ENCODE measurements at places on chromosomes 1 and 21.

DNA sequence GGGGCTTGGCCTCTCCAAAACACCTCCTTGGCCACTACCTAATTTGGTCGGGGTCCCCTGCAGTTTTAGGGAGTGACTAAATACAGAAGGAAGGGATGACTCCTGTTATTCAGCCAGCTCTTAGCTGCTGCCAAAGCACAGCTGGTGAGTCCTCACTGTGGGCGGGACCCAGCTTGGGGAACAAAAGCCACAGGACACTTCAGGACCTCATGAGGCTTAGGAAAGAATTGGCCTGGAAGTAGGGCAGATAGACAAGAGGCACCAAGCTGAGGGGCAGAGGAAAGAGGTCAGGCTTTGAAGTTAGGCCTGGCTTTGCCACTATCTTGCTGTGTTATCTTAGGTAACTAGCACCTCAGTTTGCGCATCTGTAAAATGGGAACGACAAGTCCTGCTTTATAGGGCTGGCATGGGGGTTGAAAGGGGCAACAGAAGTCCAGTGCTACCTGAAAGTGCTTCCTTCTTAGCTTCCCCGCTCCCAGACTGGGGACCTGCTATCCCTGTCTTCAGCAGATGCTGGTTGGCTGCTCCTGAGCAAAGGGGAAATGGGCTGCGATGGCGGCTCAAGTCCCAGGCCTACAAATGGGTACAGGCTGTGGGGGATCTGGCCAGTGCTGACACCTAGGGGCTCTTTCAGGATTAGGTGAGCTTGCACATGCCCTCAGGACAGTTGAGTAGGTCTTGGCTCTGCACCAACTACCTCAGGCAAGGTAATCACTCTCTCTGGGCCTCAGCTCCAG is 15.7 kb downstream of the IFI6 start:
- DNase-seq, result no peak

DNA sequence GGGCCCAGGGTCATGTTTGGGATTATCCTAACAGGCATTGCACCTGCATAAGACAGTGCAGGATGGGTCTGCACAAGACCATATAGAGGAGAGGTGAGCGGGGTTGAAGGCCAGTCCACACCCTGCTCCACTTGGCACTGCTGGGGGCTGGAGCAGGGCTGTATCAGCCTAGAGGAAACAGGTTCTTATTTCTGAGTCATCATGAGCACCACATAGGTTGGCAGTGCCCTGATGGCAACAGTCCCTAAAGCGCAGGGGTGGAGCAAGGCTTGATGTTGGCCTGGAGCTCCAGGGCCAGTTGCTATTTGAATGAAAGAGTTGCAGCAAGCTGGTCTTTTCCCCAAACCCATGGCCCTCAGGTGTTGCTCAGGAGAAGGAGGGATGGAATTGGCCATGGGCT is 29.8 kb upstream of the BMP8B start:
- DNase-seq, result no peak

GRCh38 chr1:61580417-61580816 is 144.5 kb downstream of the TM2D1 start:
- no peak for DNase-seq

DNA sequence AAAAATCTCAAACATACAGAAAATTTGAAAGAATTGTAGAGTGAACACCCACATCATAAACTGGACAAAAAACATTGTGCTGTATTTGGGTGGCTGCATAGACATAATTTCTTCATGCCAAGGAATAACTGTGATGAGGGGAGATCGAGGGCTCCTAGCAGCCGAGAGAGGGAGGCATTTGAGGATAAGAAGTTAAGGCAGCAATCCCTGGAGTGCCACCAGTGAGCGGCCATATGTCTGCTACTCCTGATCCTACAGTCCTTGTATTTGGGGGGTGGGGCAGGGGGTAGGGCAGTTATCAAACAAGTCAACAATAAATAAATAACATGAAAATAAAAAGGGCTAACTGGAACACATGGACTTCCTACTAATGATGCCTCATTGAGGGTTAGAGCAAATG is 54.5 kb downstream of the ATP5PO start:
- no peak for DNase-seq

DNA sequence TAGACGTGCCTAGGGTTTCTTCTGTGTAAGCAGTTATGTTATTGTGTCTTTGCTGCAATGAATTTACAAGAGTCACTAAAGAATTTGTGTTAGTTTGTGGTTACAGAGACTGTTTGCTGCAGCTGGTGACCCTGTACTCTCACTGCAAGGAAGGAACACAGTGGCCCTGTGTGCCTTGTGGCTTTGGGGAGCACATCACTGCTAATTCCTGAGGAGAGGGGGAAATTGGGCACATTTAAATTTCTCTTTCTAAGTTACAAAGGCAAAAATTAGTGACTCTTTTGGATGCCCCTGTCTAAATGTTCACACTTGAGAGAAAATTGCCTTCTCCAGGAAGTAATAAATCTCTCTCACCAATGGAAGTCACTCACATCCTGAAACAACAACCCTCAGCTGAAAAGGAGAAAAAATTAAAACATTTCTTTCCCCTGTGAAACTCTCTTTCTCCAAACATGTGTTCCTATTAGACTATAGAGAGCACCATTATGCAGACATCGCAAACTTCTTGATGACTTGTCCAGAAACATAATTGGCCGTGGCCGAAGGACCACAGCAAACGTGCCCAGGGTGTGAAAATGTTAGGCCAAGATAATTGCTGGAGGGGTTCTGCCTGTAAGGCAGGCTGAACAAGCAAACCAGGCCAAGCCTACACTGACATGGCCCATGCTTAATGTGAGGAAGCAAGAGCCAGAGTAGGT is 32.3 kb upstream of the SPAG17 start:
- no peak for DNase-seq

DNA sequence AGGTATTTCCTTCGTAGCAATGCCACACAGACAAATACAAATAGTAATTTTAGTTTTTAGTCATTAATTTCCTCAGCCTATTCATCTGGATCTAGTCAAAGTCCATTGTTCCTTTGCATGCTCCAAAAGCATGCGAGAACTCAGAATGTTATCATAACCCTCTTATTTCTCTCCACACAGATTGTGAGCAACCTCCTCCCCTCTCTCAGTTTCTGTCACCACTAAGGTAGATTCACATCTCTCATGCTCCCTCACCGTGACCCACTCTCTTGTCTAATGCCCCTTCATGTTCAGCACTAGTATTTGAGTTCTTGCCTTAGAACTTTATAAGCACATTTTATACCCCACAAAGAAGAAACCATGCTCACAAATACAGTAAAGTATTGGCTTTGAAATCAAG is 582.4 kb downstream of the PLA2G4A start:
- DNase-seq, result no peak

GRCh38 chr1:206470692-206471414 is 577 bp downstream of the IKBKE start:
- DNase-seq, result no peak

- no peak for DNase-seq
These were observed 171.8 kb downstream of the ACTL8 start for GRCh38 chr1:17926906-17927305.

GRCh38 chr1:175118375-175119367 is 51.0 kb downstream of the TNN start:
- no peak for DNase-seq

DNA sequence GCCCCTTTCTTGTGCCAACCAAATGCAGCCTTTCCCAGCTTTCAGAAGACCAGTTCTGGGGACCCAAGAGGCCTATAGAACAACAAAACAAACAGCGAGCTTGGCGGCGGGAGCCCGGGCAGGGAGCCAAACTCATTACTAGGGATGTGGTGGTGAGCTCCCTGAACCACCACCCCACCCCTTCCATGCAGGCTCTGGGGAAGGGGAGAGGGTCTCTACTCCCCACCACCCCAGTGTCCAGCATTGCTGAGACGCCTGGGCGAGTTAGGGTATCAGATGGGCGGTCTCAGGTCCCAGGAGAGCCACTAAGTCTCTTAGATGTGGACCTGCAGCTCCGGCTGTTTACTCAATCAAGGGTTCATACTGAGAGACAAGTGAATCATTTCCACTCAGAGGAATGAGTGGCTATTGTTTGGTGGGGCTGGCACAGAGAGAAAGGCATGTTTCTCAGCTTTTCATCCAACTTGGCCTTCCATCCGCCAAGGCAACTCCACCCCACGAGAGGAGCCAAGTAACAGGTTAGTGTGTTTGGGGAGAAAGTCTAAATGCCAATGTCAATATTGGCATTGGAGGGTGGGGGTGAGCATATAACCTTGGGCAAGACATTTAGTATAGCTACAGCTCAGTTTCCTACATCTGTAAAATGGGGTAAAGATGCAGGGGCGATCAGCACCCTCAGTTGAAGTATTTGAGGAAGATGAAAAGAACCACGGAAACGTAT is 40.9 kb downstream of the PLXNA2 start:
- no peak for DNase-seq
